Activated CD4-positive, alpha-beta T cell treated with anti-CD3 and anti-CD28 coated beads, Interleukin-2, amount 50 U/mL, for 16 hours (primary cell): ENCODE measurements at places on chromosomes 13 and 19.

DNA sequence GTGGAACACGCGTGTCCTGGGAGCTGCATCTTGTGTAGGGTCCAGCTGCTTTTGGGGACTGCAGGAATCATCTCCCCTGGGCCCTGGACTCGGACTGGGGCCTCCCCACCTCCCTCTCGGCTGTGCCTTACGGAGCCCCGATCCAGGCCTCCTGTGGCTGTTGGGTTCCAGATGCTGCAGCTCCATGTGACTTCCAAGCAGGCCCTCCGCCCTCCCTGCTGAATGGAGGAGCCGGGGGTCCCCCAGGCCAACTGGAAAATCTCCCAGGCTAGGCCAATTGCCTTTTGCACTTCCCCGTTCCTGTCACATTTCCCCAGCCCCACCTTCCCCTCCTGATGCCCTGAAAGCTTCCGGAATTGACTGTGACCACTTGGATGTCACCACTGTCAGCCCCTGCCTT, 6.2 kb upstream of the PGLS start:
- no peak for DNase-seq

DNA sequence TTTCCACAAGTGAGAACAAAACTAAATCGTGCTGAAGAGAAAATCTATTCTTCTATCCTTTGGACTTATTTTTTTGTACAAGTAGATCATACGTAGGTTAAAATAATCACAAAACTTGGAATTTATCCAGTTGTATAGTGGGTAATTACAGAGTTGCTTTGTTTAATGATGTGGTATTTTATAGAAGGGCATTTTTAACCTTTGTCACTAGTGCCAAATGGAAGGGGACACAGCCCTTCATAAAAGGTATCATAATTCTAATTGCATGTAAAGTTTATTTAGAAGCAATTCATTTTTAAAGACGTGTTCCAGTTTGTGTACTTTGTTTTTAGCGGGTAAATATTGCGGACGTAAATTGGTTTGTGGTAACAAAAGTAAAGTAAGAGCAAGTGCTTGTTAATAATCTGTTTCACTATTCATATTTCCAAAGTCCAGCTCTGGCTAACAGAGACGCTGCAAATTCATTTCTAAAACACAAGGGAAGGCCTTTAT, 99.5 kb downstream of the ERCC5 start:
- DNase-seq, result no peak

DNA sequence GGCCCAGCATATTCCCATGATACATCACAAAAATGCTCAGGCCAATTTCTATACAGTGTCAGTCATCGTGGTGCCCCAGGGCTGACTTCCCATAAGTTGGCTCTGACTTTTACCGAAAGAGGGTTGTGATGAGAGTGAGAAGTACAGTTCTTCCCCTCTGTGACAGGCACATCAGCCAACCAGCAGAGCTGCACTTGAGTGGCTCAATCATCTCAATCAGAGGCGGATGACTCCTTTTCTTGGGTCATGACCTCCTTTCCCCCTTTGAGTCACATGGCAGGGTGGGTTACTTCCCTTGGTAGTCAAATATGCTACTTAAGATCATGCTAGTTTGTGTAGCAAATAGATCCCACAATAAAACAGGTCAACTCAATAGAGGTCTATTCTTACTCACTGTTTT, 6.9 kb upstream of the AMER2 start:
- DNase-seq, result no peak

- no peak for DNase-seq
These were observed 12.9 kb downstream of the MIPEP start for GRCh38 chr13:23876265-23876664.

- peak; percentile 23 for DNase-seq
These were observed 54.9 kb downstream of the COLGALT1 start for GRCh38 chr19:17610384-17610783.

- no peak for DNase-seq
These were observed 231.6 kb upstream of the IRS2 start for GRCh38 chr13:110018009-110018408.

- DNase-seq, result peak; percentile 78
These were observed 4.1 kb downstream of the DLL3 start for GRCh38 chr19:39502640-39503417.

DNA sequence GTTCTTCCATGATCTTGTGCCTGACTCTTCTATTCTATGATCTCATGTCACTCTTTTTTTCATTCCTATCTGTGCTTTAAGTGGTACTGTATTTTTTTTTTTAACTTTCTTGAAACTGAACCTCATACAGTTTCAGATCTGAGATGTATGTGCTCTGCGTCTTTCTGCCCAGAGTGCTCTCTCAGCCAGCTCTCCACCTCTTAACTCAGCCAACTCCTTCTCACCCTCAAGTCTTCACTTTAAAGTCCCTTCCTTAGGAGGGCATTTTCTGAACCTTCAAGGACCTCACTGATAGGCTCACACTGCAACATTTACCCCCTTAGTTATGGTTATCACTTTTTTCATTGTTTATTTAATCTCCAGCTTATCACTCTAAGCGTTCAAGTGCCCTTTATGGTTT, 158.7 kb downstream of the IRS2 start:
- no peak for DNase-seq

DNA sequence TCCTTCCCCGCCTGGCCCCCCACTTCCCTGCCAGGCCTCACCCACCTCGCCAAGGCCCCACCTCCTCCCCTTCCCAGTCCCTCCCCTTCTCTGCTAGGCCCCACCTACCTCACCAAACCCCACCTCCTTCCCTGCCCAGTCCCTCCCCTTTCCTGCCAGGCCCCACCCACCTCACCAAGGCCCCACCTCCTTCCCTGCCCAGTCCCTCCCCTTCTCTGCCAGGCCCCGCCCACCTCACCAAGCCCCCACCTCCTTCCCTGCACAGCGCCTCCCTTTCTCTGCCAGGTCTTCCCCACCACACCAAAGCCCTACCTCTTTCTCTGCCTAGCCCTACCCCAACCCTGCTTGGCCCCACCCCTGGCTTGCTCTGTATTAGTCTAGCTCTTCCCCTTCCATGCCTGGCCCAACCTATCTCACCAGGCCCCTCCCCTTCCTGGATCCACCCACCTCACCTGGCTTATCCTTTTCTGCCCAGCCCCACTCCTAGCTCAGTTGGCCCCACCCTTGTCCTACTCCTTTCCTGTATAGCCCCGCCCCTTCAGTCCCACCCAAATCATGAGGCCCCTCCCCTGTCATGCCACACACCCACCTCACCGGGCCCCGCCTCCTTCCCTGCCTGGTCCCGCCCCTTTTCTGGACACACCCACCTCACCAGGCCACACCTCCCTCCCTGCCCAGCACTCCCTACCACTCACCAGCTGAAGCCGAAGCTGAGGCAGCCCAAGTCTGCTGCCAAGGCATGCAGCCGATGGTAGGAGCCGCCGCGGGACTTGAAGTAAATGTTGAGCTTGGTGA, 16.2 kb downstream of the CERS1 start:
- DNase-seq, result peak; percentile 35

- DNase-seq, result no peak
These were observed 30.9 kb downstream of the LAMP1 start for GRCh38 chr13:113327766-113328471.

GRCh38 chr13:55528434-55528833, 1612.3 kb upstream of the PRR20A start:
- no peak for DNase-seq

- DNase-seq, result no peak
These were observed 90.2 kb downstream of the ATP11A start for GRCh38 chr13:112779856-112780604.

DNA sequence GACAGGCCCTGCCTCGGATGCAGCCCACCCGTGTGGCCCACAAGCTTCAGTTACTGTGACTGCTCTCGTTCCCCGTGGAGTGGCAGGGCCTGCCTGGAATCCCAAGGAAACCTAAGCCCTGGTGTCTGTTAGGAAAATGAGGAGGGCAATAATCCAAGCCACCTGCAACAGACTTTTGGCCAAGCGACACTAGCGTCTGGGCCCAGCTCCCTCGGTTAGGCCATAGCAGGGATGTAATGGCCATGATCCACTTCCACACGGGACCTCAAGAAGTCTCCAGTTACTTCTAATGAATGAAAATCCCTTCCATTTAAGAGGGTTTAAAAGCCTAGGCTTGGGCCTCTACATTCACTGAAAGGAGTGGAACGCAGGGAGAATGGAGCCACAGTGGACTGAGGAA, 8.9 kb downstream of the ZC3H4 start:
- DNase-seq, result no peak

DNA sequence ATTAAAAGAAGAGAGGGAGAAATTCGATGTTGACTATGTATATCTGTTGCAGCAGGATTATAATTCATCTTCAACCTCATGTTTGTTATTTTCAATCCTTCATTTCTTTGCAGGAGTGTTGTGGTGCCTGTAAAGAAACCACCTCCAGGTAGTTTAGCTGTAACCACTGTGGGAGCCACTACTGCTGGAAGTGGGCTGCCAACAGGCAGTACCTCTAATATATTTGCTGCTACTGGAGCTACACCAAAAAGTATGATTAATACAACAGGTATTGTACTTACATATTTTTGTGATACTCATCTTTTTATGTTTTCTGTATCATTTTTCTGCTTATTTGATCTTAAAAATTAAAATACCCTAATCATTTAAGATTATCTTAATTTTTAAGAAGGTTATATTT, 266.5 kb downstream of the NBEA start:
- no peak for DNase-seq

DNA sequence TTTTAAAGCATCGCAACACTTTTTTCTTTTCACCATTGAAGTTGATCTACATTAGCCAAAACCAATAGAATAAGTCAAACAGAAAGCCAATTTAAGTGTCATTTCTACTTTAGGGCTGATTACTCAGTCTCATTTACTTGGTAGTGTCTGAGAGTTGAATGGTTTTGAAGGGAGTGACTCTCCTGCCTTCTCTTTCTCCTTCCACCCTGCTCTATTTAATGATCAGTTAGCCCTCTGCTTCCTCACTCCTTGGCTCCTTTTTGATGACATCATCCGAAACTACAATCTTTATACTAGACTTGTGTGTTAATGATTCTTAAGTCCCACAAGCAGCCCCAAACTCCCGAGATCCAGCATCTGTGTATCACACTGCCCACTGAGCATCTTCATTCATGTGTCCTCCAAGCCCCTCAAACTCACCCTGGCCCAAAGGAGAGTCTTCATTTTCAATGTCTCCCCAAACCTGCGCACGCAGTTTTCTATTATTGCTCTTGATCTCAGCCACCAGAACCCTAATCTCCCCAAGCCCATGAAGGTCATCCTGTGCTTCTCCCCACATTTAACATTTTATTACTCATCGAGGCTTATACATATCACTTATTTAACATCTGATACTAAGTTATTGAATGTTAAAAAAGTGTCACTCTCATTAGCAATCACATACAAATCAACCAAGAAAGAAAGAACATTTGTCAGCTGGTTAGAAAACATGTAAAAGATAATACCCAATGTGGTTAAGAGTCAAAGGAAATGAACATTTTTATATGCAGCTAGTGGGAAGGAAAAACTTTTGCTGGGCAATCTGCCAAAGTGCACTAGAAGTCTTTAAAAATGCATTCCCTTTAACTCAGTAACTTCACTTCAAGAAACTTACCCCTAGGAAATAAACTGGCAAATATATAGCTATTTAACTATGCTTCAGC, 32.2 kb upstream of the ARGLU1 start:
- DNase-seq, result no peak

DNA sequence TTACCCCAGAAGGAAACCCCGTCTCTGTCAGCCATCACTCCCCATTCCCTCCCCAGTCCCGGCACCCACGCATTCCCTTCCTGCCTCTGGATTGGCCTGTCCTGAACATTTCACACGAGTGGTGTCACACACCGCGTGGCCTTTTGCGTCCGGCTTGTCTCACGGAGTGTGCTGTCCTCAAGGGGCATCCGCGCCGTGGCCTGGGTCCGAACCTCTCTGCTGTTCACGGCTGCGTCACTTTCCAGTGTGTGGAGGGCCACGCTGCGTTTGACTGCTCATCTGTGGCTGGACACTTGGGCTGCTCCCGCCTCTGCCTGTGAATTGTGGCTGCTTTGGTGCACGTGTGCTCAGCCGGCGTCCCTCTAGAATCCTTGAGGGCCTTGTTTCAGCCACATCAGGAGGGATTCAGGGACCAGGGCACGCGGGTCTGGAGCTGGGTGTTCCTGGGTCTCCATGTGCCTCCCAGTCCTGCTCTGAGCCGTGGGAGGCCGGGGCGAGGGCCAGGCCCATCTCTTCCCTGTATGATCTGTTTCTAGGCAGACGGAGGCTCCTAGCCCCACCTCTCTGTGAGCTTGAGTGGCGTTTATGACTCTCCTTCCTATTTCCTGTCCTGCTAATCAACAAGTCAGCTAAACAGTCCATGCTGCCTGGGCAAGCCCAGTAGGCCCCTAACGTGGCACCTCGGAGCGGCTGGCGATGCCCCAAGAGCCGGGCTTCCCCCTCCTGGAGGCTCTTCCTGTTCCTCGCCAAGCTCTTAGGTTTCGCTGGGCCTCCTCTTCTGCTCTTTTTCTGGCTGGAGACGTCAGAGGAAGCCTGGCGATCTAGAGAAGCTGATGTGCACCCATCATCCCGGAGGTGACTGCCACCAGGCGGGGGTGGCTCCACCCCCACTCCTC, 8.1 kb downstream of the STK11 start:
- peak; percentile 75 for DNase-seq

DNA sequence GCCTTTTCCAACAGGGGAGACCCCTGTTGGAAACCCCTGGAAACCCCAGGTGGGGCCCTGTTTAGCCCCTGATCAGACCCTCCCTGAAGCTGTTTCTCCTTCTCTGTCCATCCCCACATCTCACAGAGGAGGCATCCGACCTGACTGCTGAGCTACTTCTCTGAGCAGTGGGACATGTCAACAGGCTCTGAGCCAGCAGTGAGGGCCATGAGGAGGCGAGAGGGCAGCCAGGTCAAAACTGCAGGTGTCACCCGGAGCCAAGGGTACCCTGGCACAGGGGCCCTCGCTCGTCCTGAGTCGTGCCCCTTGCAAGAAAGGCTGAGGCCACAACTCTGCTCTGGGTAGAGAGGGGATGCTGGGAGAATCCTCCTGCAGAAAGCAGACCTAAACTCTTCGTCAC, 13.6 kb downstream of the PEPD start:
- DNase-seq, result no peak

DNA sequence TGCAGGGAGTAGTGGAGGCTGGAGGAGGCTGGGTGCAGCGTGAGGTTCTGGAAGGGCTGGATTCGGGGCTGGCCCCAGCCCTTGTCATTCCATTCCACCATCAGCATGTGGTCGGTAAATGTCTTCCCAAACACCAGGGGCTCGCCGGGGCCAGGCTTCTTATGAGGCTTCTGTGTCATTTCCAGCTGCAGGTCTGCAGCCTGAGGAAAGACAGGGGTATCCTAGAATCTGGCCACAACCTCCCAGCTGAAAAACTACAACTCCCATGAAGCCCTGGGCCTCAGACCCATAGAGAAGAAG, 4.4 kb downstream of the BCAT2 start:
- DNase-seq, result no peak

GRCh38 chr13:27201661-27202060, 30.1 kb upstream of the USP12 start:
- no peak for DNase-seq

- DNase-seq, result no peak
These were observed 30.5 kb upstream of the TUBGCP3 start for GRCh38 chr13:112618501-112618900.

DNA sequence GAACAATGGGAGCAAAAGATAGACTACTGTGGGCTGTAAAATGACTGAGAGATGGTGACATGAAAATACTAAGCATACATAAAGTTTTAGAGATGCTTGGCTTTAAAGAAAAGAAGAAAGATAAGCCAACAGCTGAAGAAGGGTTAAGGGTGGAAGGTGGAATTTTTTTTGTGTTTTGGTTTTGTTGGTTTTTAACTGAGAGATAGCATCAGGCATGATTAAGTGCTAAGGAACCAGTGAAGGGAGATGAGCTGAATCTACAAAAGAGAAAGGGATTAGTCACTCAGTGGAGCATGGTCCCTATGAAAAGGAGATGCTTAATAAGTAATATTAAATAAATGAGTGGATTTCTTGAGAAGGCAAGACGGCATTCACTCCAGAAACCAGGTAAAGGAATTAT, 12.5 kb upstream of the TBC1D4 start:
- no peak for DNase-seq
